ENCODE measurements at places on chromosomes 5 and 9. TPM values are rescaled to one million over a fixed set of nuclear protein-coding genes. Genes with fewer than 3 reads are reported as not detected.

PNPLA7 gene
- total RNA-seq: 1.3 TPM

GRCh38 chr9:90054810-90055209 lies 450.0 kb downstream of the GADD45G start:
- DNase-seq: no peak

DNA sequence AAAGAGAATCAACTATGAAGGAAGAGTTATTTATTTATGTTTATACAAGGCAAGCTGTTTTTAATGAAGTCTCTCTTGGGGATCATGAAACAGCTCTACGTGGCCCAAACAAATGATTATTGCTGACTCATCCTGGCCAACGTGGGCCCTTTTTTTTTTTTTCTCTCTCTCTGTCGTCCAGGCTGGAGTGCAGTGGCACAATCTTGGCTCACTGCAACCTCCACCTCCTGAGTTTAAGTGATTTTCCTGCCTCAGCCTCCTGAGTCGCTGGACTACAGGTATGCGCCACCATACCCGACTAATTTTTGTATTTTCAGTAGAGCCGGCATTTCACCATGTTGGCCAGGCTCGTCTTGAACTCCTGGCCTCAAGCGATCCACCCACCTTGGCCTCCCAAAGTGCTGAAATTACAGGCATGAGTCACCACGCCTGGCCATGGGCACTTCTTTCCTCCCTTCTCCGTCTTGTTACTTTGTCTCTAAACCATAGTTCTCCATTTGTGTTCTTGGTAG lies 98.3 kb downstream of the BASP1 start:
- peak; percentile 23 for DNase-seq

RANBP3L gene
- total RNA-seq: not detected

- DNase-seq: peak; percentile 26
Observed at GRCh38 chr9:99126312-99126711, 21.4 kb downstream of the TGFBR1 start.

GRCh38 chr5:111830333-111830732 lies 73.3 kb upstream of the NREP start:
- peak; percentile 94 for DNase-seq

DNA sequence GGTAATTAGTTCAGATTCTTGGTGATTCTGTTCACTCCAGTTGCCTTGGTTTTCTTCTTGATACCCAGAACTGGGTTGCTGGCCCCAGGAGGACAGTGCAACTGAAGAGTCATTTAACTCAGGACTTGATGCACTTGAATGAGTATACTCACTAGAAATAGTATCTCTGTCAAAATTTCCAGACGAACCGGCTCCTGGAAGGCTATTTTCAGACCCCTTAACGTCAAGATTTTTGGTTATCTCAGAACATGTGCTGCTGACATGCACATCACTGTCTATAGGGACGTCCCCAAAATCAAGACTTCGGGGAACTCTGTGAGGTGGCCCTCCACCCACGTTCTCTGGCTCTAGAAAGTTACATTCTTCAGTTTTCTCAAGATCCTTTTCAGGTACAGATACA lies 56.7 kb upstream of the PCA3 start:
- DNase-seq: no peak

DNA sequence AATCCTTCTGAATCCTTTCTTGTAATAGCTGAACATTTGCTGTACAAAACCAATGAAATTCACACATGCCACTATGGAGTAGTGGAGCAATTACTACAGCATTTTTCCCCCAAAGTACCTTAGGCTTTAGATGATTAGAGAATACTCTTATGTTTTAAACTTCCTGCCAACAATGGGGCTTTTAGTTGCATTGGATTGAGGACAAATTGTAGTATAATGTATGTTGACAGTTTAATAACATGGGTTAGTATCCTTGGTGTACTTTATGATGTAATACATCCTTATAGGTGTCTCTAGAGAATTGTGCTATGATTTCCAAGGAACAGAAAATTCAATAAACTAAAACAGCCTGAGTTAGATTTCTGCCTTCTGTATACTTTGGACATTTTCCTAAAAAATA lies 422.7 kb upstream of the GRAMD2B start:
- DNase-seq: no peak

DNA sequence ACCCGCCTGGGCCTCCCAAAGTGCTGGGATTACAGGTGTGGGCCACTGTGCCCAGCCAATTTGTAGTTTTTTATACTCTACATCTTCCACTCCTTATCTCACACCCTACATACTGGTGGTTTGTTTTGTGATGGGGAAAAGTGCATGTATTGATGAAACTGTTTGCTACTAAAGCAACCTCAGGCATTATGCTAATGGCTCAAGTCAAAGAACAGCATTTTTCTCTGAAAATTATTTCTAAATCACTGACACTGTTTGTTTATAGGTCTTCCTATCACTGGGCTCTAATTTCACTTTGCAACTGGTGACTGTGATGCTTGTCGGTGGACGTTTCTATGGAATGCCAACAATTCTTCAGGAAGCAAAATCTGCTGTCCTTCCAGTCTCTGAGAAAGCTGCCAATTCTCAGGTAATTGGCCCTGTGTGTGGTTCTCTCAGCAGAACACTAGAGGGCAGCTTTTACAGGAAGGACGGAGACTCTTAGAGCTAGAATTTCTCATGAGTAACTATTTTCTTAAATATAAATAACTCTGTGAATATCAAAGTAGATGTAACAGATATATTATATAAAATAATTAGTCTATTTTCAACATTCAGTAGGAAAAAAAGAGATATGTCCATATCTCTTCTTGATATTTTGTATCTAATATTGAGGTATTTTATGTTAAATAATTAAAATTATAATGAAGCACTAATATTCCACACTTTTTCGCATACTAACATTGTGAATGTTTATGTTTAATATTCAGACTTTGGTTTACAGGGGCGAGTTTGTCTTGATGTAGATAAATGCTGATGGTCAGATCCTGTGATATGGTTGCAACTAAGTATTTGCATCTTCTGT lies 244.1 kb downstream of the ADGRV1 start:
- peak; percentile 30 for DNase-seq

DNA sequence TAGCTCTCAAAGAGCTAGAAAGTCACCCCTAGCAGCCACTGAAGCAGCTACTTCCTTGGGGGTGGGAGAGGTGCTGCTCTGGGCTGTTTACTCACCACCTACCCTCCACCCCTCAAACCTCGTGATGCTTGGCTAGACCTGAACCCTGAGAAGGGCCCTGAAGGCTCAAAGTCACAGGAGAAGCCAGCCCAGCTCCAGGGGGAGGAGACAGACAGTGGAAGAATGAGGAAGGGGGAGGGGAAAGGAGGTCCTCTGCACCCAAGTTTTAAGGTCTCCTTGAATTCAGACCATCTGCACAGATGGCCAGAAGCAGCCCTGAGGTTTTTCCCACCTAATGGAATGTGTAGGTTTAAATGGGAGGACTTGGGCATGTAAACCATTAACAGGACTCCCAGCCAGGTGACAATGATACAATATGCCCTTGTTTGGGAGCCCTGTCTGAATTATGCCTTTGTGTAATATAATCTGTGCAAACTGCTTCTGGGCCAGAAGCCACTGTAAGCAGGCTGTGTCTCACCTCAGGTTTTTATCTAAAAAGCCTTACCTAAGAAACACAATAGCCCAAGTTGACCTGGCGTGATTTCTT lies 180.5 kb downstream of the PIK3R1 start:
- no peak for DNase-seq

GRCh38 chr5:129460672-129460935 lies 506 bp downstream of the ADAMTS19 start:
- no peak for DNase-seq

C9orf153 gene
- not detected for total RNA-seq

- no peak for DNase-seq
Observed at GRCh38 chr5:128193665-128194390, 110.3 kb downstream of the SLC12A2 start.

SURF2 gene
- 22.5 TPM for total RNA-seq

GRCh38 chr9:94679587-94679986 lies 40.3 kb upstream of the FBP1 start:
- no peak for DNase-seq

Measured in mammary epithelial cell (primary cell).